Cardiac muscle cell (in vitro differentiated cells and primary cell): ENCODE measurements at places on chromosomes 1 and 21. TPM values are rescaled to one million over a fixed set of nuclear protein-coding genes. Genes with fewer than 3 reads are reported as not detected.

CASQ1 gene
- polyA plus RNA-seq = 22.5 and 23.6 TPM in 2 replicates

DIO1 gene
- not detected in 2 replicates for polyA plus RNA-seq

DNA sequence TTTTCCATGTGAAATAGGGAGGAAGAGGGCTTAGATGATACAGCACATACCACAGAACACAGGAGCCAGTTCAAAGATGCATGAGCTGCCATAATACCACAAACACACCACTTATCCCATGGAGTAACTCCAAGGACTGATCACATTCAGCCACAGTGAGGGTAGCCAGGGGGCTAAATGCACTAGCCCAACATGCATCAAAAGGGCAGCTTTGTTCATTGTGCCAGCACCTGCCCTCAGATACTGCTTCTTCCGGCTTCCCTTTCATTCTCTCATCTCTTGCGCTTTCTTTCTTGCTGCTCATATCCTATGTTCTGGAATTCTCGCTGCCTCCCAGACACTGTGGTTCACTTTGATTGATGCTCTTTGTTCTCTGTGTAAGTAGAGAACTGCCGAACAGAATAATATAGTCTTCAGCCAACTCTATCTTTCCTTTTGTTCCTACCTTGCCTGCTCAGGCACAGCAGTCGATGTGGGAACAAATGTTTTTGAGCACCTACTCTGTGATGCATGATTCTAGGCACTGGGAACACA is 50.0 kb upstream of the SYT6 start:
- no peak for DNase-seq
- H3K4me1 ChIP-seq = peaks cover 6% of the 10 kb centered on the region
- H3K36me3 ChIP-seq = no peaks in the 10 kb centered on the region
- H3K27ac ChIP-seq = no peak overlapping the region

DNA sequence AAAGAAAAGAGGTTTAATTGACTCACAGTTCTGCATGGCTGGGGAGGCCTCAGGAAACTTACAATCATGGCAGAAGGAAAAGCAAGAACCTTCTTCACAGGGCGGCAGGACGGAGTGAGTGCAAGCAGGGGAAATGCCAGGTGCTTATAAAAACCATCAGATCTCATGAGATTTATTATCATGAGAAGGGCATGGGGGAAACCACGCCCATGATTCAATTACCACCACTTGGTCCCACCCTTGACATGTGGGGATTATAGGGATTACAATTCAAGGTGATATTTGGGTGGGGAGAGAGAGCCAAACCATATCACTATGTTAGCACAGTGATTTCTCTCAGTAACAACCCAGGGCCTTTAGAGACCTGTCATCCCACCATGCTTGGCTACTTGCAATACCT is 39.9 kb downstream of the LRRN2 start:
- no peaks in the 10 kb centered on the region for H3K4me1 ChIP-seq
- no peaks in the 10 kb centered on the region for H3K27me3 ChIP-seq
- no peak for DNase-seq
- H3K36me3 ChIP-seq = no peaks in the 10 kb centered on the region
- H3K27ac ChIP-seq = no peak overlapping the region
- no peak overlapping the region for H3K4me3 ChIP-seq

GRCh38 chr1:14748977-14749376 is 150.5 kb downstream of the KAZN start:
- no peak overlapping the region for H3K27ac ChIP-seq
- H3K4me3 ChIP-seq = no peak overlapping the region
- H3K27me3 ChIP-seq = no peaks in the 10 kb centered on the region
- H3K36me3 ChIP-seq = no peaks in the 10 kb centered on the region
- DNase-seq = no peak
- H3K4me1 ChIP-seq = no peaks in the 10 kb centered on the region

DNA sequence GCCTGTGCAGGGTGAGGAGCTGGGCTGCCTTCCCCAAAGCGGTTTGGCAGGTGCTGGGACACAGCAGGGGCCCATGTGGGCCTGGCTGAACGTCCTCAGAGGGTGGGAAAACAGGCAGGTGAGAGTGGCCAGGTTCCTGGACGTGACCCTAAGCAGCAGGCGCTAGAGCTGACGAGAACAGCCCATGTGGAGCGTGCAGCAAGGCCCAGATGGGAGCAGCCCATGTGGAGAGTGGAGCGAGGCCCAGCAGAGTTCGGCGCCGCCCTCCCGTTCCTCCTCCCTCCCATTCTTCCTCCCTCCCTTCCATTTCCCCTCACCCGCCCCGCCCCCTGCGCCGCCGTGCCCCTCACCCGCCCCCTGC is 314.4 kb upstream of the VAMP3 start:
- no peaks in the 10 kb centered on the region for H3K36me3 ChIP-seq
- no peak for DNase-seq
- no peaks in the 10 kb centered on the region for H3K27me3 ChIP-seq
- peak overlapping the region; percentile 63 for H3K27ac ChIP-seq

- DNase-seq = no peak
- no peak overlapping the region for H3K4me3 ChIP-seq
- H3K27me3 ChIP-seq = no peaks in the 10 kb centered on the region
- no peak overlapping the region for H3K27ac ChIP-seq
- H3K36me3 ChIP-seq = no peaks in the 10 kb centered on the region
- peaks cover 18% of the 10 kb centered on the region for H3K4me1 ChIP-seq
These were observed 14.6 kb downstream of the RPS6KA1 start for GRCh38 chr1:26544126-26544525.
